Posterior cingulate gyrus (tissue), 11 donors: ENCODE measurements at places on chromosomes 1 and 21.

DNA sequence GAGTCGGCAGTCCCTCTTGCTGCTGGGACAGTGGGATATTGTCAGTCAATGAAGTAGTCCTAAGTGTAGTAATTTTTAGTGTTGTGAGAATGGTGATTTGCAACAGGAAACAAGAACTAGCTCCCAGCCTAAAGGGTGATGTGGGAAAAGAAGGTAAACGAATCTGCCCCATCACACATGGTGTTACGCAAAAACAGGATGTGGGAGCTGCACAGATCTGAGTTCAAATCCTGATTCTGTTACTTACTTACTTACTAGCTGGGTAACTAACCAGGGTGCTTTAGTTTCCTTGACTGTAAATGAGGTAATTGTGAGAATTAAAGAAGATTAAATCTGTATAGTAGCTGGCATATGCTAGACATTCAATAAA is 22.3 kb downstream of the NAV1 start:
- DNase-seq, result no peak

GRCh38 chr1:27599605-27600497 is 4.1 kb downstream of the AHDC1 start:
- no peak for DNase-seq

DNA sequence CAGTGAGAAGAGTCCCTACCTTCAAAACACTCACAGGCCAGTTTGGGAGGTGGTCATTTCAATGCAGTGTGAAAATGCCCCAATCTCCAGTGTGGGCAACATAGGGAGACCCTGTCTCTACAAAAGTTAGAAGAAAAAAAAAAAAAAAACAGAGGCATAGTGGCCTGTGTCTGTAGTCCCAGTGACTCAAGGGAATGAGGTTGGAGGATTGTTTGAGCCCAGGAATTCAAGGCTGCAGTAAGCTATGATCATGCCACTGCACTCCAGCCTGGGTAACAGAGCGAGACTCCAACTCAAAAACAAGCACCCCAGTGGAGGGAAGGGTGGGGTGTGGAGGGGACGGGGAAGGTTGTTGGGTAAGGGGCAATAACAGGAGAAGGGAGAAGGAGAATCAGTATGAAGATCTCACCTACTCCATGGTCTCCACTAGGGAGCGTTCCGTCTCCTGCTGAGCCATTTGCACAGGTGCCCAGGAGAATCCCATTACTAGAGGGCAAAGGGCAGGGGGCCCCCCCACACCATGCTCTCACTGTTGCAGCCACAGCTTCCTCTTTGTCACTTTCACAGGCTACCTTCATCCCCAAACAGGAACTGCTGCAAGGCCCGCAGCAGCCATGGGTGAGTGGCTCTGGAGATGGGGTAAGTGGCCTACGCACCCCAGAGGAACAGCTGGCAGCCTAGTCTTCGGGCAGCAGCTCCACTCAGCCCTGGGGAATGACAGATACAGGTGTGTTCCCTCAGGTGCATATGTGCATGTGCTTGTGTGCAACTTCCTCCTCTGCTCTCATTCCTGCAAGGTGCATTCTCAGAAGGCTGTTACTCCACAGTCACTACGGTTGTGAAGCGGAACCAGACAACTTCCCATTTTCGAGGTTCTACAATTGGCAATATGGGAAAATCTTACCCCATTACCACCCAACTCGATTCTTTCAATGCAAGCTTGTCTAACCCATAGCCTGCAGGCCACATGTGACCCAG is 87.9 kb upstream of the LYST start:
- no peak for DNase-seq

DNA sequence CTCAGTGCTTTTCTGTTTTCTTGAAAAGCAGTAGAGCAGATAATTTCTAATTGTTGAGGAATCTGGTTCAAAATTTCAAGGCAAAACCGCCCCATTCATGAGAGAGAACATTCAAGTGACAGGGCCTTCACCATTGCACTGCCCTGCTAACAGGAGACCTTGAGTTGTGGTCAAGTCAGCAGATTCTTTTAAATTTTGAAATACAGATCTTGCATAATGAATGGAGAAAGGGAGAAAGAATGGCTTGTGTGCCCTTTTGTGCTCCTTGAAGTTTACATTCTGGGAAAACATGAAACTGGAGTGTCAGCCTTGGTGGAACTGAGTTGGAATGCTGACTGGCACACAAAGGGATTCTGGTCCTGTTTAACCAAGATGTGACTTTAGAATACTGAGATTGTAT is 164.5 kb upstream of the UBE2U start:
- DNase-seq, result no peak

DNA sequence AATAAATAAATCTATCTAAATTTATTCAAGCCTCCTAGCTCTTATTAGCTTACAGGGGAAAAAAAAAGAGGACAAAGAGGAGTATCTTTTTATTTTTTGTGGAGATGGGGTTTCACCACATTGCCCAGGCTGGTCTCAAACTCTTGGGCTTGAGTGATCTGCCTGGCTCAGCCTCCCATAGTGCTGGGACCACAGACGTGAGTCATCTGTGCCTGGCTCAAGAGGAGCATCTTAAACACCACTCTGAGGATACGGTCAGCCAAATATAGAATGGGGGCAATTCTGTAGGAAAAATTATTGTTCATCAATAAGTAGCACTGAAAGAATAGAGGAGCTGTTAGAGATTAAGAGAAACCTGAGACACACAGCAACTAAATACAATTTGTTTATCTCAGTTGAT is 24.1 kb downstream of the SLC45A3 start:
- DNase-seq, result no peak
